Activated CD4-positive, alpha-beta T cell treated with anti-CD3 and anti-CD28 coated beads, Interleukin-2, amount 50 U/mL, for 24 hours (primary cell): ENCODE measurements at places on chromosomes 5 and 9.

DNA sequence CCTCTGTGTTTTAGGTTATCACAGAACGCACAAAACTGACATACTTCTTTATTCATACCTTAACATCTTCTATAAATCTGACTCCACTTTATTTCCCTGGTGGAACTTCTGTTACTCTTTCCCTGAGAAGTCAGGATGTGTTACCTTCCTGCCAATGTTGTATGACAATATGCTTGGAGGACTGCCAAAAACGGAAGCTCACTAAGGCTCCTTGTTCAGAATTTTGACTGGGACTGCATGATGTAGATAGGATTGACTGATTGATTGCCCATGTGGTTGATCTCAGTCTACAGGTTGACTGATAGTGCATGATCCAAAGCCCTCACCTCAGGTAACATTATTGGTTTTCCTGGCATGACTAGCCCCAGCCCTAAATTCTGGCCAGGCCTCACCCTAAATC is 319.4 kb downstream of the TLR4 start:
- DNase-seq, result no peak

DNA sequence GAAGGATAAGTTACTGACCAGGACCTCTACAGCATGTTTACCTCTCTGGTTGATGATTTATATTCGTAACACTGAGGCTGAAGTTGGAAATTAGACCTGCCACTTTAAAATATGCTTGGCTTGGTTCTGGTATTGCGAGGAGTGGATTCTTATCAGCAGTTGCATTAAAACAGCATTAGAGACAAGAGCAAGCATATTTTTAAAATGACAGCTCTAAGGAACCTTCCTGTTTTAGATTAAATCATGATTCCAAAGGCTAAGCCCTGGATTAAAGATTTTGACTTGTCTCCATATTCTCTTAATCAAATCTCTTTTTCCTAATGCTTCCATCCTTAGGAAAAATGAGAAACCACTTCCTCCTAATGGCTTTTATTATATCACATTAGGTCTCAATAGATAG is 277.8 kb downstream of the KCTD16 start:
- DNase-seq, result no peak

DNA sequence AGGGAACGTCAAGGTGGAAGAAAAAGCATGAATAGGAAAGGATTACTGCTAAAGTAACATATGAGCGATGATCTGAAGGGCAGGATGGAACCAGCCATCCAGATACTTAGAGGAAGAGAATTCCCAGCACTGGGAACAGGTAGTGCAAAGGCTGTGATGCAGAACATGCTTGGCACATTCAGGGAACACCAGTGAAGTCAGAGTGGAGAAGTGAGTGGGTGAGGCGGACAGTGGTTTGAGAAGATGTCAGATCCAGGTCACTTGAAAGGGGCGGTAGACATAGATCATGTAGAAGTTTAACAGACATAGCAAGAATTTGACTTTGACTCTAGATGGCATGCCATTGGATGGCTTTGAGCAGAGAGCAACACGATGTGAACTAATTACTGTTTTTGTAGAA is 374.2 kb downstream of the PDE4D start:
- DNase-seq, result no peak

DNA sequence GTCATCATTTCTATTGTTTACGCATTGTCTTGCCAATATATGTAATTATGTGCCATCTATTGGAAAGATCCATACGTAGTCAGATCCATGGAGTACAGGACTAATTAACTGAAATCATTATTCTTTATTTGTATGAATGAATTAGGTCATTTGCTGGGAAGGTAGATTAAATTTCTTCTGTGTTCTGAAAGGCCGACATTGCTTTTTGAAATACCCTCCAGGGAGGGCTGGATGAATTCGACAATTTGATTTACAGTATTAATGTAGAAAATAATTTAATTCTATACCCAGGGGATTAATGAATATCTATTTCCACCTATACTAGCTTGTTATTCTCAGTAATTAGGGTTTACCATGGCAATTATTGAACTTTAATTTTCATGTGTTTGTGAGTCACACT is 117.6 kb downstream of the CHSY3 start:
- DNase-seq, result no peak

DNA sequence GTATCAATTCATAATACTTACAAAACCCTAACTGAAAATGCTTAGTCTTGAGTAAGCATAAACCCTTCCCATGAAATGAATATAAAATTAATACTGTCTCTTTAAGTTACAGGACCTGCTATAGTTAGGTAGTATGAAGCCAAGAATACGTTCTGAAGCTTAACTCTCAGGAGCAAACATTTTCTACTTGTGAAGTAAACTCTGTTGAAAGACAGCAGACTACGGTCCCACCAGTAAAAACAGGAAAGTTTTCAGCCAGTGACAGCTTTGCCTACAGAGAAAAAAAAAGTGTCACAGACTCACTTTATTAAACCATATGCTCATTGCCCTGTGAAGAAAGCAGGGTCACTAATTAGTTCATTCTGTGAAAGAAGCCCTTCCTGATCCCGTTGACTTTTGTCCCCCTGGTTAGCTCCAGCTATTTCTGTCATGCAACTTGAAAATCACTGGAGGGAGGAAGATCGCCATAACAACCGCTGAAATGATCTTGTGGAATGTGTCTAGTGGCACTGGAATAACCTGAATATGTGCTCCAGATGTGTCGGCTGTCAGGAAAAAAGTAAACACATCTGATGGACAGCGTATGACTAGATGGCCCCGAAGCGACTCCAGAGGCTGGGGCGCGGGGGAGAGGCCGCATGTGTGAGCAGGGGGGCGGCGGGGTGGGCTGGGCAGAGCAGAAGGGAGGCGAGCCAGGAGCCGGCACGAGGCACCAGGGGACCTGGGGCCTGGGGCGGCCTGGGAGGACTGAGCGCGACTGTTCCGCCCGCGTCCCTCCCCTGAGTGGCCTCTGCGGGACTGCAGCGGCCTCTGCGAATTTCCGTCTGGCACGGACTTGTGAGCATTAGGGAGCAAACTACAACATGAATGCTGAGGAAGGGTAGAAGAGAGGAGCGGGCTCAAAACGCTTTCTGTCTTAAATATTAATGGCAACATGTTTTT is 41.9 kb downstream of the BNC2 start:
- DNase-seq, result no peak

DNA sequence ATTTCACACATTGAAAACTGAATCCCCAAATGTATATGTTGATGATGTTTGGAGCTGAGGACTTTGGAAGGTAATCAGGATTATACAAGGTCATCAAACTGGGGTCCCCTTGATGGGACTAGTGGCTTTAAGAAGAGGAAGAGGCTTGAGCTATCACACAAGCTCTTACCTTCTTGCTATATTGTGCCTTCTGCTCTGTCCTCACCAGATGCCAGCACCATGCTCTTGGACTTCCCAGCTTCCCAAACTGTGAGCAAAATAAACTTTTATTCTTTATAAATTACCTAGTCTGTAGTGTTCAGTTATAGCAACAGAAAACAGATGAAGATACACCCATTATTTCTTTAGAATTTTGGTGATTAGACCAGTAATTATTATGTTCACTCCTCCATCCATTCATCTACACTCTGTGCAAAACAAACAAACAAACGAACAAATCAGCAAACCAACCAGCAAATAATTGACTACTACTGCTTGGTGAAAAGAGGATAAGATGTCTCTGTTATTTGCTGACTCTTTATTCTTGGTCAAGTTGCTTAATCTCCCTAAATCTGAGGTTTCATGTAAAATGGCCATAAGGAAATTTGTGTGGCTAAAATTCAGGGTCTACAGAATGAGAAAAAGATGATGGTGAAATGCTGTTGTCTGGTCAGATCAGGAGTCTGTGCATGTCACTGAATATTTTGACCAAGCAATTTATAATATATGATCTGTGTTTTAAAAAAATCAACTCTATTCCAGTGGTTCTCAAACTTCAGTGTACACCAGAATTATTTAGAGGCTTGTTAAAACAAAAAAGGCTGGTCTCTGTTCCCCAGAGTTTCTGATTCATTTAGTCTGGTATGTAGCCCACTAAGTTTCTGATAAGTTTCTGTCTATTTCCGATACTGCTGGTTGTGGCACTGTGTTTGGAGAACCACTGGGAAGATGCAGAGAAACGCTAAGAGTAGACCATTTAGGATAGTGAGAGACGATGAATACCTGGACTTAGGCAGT is 854.1 kb downstream of the MAT2B start:
- DNase-seq, result no peak

GRCh38 chr9:18829066-18829465 is 203.9 kb downstream of the SAXO1 start:
- no peak for DNase-seq

- no peak for DNase-seq
Observed at GRCh38 chr9:18996211-18996610, 36.8 kb downstream of the SAXO1 start.

DNA sequence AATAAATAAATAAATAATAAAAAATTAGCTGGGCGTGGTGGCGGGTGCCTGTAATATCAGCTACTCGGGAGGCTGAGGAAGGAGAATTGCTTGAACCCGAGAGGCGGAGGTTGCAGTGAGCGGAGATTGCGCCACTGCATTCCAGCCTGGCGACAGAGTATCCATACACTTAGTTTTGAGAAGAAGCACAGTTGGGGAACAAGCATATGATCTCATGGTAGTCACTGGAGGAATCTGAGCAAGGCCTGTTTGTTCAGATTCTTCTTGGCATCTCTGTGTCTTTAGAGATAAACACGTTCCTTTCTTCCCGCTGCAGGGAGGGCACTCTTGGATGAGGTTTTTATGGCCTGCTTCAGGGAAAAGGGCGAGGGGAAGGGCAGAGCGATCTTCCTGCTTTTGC is 15.6 kb upstream of the DENND1A start:
- DNase-seq, result no peak

GRCh38 chr9:127972236-127972871 is 8.4 kb downstream of the EEIG1 start:
- no peak for DNase-seq

DNA sequence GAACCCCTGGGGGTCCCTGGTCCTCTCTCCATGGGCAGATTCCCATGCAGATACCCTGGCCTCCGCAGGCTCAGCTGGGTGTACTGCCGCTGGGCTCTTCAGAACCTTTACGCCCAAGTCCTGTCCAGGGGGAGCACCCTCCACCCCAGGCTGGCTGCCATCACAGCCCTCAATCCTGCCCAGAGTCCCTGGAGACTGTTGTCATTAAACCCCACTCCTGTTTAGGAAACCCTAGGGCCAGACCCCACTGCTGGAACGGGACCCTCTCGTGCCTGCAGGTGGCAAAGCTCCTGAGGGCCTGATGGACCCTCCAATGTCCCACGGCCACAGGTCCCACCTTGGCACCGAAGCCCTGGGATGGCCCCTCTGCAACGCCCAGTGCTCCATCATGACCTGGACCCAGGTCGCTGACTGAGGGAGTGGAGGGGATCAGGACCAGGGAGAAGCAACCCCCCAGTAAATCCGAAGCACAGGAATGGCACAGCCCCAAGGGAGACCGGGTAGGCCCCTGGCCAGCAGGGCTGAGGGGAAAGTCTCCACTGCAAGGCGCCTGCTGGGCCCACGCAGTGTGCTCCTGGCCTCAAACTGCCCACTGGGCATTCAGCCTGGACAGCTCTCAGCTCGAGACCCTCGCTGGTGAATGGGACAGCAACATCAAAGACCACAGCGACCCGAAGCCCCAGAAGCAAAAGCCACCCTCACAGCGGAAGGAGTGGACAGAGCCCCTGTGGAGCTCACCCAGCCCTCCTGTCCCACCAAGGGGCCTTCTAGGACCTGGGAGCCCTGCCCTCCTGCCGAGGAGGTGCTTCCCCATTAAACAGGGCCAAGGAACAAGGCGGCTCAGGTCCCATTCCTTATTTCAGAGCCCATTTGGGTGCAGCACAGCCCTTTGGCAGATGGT is 8.3 kb downstream of the ZDHHC11B start:
- DNase-seq, result no peak

GRCh38 chr9:33137781-33138264 is 29.3 kb downstream of the B4GALT1 start:
- DNase-seq, result no peak

GRCh38 chr5:6829150-6829784 is 116.0 kb downstream of the TENT4A start:
- DNase-seq, result peak; percentile 45

- no peak for DNase-seq
Observed at GRCh38 chr5:155091063-155091648, 77.6 kb downstream of the KIF4B start.

DNA sequence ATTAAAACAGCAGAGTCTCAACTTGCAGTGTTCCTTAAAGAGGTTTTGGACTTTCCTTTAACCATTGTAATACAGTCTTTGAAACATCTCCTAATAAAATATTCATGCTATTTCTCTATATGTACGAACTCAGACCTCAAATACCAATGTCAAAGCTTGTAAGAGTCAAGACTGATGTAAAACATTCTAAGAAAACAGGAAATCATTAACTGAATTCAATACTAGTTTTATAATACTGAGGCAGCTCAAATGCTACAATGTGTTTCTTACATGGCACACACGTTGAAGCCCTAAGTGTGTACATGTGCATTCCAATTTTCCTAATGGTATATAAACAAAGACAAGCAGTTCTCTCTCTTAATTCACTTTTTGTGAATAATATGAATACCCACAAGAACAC is 11.6 kb downstream of the PSIP1 start:
- no peak for DNase-seq

DNA sequence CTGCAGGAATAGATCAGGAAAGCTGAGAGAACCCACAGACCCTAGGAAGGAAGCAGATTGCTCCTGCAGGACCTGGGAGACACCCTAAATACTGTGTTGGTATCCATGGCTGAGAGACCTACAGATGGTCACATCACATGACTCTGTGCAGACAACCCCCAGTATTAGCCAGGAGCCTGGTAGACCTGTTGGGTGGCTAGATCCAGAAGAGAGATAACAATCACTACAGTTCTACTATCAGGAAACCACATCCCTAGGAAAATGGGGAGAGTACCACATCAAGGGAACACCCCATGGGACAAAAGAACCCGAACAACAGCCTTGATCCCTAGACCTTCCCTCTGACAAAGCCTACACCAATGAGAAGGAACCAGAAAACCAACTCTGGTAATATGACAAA is 24.2 kb upstream of the MELK start:
- DNase-seq, result no peak

- no peak for DNase-seq
Observed at GRCh38 chr9:124475868-124476690, 25.8 kb downstream of the ADGRD2 start.

GRCh38 chr5:55151923-55152842 is 7.8 kb upstream of the GPX8 start:
- no peak for DNase-seq

DNA sequence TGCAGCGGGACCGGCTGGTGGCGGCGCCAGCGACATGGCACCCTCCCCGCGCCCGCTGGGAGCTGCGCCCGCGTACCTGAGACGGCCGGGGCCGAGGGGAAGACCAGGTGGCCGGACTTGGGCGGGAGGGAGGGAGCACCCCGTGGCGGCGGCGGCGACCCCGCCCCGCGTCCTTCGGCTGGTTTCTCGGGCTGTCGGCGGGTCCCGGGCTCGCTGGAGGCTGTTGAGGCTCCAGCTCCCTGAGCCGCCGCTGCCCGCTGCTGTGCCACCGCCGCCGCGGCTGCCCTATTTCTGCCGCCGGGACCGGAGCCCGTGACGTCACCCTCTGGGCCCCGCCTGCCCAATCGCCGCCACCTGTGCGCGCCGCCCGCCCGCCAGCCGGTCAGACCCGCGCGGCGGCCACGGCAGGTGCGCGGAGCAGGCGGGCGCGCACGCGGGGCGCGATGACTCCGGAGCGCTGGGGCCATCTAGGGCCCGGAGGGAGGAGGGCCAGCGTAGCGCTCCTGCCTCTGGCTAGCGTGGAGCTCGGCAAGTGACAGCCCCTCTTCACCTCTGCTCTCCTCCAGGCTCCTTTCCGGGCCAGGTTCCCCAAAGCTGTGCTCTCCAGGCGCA is at the start of gene FSTL4:
Gene FSTL4, minus strand, starts transcription at position 293 of the 612 bp plus-strand sequence.
- no peak for DNase-seq
